Astrocyte (in vitro differentiated cells and primary cell): ENCODE measurements at places on chromosomes 7 and 10. TPM values are rescaled to one million over a fixed set of nuclear protein-coding genes. Genes with fewer than 3 reads are reported as not detected.

GRCh38 chr10:87585565-87586514 lies 73.8 kb upstream of the PAPSS2 start:
- DNase-seq = peak; percentile 74

GRCh38 chr7:30723776-30724175 lies 28.2 kb upstream of the INMT start:
- DNase-seq = no peak

- no peak for DNase-seq
These were observed 48.0 kb upstream of the KLF6 start for GRCh38 chr10:3833046-3833445.

- DNase-seq = no peak
These were observed 80.4 kb downstream of the PPP1R3C start for GRCh38 chr10:91552274-91553095.

DNA sequence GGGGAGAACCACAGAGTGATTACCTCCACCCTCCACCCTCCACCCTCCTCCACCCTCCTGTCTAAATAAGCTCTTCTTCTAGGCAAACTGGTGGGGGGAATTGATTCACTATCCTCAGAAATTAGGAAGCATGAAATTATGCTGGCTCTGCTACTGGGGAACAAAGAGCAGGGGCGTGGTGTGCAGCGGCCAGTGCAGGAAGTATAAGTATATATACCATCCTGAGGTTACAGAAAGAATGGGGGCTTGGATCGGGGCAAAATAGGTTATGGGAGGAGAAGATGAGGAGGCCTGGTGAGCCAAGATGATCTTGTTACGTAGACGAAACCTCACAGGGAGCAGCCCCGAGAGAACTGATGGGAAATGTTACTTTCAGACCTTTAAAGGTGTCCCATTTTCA lies 49.1 kb downstream of the SYPL1 start:
- DNase-seq = no peak

DNA sequence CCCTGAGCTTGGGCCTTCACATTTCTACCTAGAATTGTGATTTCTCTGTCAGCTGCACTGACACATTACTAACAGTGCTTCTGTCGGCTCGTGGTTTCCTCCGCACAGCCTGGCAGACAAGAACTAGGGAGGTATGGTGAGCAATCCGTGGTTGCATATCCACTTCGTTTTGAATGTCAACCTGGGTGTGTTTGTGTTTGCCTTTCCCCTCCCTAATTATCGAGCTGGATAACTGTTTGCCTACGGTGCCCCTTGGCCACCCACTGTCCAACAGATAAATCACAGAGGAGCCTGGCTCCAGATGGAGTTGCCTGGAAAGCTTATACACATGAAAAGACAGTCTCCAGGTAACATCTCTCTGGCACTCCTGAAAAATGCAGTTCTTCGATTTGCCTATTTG lies 228.8 kb downstream of the TRIL start:
- peak; percentile 39 for DNase-seq

- DNase-seq = peak; percentile 26
These were observed 633.4 kb upstream of the COBL start for GRCh38 chr7:51949726-51950644.

GRCh38 chr10:12045596-12045995 lies 3.0 kb upstream of the UPF2 start:
- DNase-seq = no peak

DNA sequence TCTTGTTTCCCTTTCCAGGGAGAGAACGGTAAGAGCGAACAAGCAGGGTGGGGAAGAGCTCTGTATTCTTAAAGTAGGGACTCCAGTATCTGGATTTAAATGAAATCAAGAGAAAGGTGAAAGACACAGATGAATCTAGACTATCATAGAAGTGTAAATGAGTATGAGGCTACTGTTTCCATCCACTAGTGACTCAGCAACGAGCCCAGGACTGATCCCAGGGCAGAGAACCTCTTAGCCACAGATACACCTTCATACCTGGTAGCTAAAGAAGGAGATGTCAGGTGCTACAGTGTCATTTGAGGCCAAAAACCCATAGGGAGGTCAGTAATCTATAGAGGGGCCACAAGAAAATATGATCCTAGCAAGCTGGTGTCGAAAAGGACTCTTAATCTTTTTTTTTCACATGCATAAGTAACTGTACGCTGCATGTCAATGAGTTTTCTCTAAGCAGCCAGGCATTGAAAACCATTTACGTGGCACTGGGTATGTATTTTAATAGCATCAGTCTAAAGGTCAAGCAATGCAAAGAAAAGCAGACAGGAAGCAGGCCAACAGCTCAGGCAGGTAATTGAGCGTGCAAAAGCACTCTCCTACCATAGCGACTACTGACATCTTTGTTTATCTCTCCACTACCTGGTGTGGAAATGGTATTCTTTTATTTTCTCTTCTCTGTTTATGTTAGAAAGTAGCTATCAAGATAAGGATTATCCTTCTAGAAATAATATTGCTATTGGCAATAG lies 91.5 kb upstream of the EGR2 start:
- DNase-seq = no peak

- DNase-seq = no peak
These were observed 53.0 kb upstream of the NAMPT start for GRCh38 chr7:106337754-106338153.

GRCh38 chr10:34507217-34507616 lies 307.9 kb downstream of the PARD3 start:
- DNase-seq = no peak

DNA sequence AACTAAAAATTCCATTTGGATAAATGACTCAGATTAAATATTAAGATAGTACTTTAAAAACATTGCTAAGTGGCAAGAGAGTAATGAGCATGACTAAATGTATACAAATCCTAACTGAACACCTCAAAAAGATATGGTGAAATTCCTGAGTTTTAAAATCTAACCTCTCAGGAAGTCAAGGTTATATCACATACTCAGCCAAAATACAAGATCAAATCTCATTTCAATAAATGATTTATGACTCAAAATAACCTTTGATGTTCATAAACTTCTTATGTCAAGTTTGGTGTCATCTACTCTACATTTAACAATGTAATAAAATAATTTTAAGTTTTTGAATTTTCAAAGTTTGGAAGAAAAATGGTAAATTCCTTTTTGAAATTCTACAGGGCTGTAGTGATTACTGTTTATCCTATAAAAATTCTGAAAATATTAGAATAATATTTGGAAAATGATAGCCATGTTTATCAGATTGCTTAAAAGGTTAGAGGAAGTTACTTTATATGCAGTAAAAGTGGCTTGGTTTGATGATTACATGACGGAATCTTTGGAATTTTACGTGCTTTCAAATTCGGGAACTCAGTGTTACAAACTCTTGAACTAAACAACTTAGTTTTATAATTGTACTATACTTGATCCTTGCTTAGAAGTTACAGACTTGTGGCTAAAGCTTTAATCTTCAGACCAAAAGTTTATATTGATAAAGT lies 43.7 kb downstream of the ASZ1 start:
- no peak for DNase-seq

DNA sequence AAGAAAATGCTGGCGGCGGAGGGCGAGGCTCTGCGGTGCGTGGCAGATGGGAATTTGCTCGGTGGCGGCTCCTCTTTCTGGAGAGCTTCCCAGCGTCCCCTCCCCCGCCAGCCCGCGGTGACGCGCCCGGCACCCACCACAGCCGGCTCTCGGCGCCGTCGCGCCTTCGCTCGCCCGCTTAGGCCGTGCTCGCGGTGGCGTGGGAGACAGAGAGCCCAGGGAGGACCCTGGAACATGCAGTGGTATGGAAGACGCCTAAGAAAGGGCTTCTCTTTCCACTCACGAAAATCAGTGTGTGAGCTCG lies 576 bp upstream of the CSGALNACT2 start:
- peak; percentile 61 for DNase-seq

IQUB gene
- total RNA-seq = 0.50 and 0.59 TPM in 2 replicates

HBP1 gene
- 46.2 and 49.9 TPM in 2 replicates for total RNA-seq

SPDYE18 gene
- total RNA-seq = not detected in 2 replicates

PLEKHS1 gene
- total RNA-seq = not detected in 2 replicates
